NCI-H510A treated with DMSO at 0.1 percent for 48 hours (cell line): ENCODE measurements at places on chromosomes 16 and 17.

- no peak for DNase-seq
These were observed 34.8 kb downstream of the TMEM235 start for GRCh38 chr17:78266231-78266631.

- no peak for DNase-seq
These were observed 660 bp downstream of the RBBP6 start for GRCh38 chr16:24539850-24540601.

DNA sequence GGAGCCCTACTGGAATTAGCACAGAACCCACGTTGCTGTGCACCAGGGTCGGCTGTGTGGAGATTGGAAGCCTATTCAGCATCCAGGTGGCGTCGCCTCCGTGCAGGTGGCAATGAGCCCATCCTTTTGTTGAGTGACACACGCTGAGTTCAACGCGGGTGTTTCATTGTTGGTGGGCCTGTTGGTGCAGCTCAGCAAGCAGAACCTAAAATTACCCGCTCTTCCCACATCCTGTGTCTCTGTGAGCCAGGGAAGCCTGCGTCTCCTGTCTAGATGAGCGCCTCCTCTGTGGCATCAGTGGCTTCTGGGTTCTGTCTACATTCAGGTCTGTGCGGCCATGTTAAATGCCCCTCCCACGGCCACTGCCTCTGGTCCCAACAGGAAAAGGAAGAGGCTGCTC is 14.5 kb downstream of the CD2BP2 start:
- DNase-seq = no peak

DNA sequence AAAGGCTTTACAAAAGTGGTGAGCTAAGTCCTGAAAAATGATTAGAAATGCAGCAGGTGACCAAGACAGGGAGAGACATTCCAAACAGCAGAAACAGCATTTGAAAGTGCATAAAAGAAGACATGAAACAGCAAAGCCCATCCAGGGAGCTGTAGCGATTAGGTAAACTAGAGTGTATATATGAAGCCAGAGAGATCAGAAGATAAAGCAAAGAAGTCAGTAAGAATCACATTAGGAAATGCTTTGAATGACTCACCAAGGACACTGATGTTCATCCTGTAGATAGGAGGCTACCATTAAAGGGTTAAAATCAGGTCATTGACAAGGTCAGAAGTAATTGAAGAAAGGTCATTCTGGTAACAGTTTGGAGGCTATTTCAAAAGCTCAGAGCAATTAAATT is 27.6 kb upstream of the VAT1L start:
- no peak for DNase-seq

GRCh38 chr16:66596986-66597848 is 7.3 kb upstream of the CMTM3 start:
- no peak for DNase-seq

- DNase-seq = no peak
These were observed 6.0 kb downstream of the KRT15 start for GRCh38 chr17:41512546-41513167.

DNA sequence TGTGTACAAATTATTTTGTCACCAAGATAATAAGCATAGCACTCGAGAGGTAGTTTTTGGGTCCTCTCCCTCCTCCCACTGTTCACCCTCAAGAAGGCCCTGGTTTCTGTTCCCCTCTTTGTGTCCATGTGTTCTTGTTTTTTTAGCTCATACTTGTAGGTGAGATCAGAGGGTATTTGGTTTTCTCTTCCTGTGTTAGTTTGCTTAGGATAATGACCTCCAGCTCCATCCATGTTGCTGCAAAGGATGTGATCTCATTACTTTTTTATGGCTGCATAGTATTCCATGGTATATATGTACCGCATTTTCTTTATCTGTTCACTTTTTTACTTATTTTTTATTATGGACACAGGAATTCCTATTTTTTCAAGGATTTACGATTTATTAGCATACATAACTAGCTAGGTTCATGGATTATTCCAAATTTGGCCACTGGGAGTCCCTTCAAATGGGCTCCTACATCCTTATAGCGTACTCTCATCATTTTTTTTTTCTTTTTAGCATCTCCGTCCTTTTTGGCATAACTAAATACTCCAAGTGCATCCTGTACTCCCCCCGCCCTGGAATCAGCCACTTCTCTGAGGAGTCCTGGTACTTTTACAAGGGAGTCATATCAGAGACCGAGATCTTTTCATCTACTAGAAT is 7.3 kb downstream of the TADA2A start:
- no peak for DNase-seq

DNA sequence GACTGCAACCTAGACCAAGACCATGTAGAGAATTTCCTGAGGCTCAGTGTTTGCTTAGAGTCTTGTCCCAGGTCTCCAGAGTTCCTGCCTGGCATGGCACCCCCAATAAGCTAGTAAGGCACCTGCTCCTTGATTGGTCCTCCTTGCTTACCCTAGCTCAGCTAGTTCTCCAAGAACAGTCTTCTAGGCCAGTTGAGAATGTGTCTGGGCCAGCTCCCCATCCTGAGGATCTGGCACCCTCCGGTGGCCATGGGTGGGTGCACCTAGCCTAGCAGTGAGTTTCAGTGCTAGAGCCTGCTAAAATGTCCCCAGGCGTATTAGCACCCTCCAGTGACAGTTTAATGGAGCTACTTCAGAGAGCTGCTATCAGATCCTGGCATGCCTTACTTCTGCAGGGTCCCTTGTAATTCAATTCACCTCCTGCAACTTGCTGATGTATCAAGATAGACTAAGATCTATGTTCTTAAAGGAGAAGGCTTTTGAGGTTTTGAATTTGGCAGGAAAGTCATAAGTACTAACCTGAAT is 44.4 kb upstream of the MED13 start:
- DNase-seq = peak; percentile 74

DNA sequence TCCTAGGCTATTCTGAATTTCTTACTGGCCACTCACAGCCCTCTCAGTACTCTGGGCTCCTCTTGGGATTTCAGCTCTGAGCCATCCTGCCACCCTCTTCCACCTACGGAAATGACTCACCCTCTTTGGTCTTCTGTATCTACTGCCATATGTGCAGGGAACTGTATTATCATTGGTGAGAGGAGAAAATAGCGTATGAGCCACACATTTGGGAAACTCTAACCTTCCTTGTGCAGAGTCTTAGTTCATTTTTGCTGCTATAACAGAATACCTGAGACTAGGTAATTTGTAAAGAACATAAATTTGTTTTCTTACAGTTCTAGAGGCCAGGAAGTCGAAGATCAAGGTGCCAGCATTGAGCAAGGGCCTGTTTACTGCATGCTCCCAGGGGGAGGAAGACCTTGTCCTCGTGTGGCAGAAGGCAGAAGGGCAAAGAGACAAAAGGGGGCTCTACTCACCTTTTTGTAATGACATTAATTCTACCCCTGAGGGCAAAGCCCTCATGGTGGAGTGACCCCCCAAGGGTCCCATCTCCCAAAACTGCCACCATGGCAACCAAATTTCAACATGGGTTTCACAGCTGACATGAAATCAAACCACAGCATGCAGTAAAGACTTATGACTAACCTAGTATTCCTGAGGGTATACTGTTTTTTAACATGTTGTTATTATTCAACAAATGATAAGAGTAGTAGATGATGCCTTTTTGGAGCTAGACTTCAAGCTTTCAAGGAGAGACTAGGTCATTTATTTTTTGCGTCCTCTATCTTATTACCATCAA is 191.8 kb downstream of the PRKCA start:
- no peak for DNase-seq

GRCh38 chr17:1648173-1648962 is 1.3 kb downstream of the RILP start:
- DNase-seq = no peak

DNA sequence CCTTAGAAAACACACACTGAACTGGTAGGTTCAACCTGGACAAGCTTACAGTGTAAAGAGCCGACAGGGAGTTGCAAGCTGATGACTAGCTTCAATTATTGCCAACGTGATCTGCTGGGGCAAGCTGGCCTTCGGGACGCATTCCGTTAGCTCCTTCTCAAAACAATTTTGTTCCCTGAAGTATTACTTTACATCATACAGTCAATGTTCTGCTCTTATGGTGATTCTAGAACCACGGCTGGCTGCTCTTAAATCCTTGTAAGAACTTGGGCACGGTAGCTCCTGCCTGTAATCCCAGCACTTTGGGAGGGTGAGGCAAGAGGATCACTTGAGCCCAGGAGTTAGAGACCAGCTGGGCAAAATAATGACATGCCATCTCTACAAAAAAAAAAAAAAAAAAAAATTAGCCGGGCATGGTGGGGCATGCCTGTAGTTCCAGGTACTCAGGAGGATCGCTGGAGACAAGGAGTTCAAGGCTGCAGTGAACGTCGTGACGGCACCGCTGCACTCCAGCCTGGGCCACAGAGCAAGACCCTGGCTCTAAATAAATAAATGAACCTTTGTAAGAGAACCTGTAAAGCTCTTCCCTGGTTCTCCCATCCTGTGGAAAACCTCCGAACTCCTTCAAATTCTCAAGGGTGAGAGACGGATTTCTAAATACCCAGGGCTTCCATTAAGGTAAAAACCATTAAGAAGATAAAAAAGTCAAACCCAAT is 2.0 kb downstream of the CDIP1 start:
- DNase-seq = no peak

DNA sequence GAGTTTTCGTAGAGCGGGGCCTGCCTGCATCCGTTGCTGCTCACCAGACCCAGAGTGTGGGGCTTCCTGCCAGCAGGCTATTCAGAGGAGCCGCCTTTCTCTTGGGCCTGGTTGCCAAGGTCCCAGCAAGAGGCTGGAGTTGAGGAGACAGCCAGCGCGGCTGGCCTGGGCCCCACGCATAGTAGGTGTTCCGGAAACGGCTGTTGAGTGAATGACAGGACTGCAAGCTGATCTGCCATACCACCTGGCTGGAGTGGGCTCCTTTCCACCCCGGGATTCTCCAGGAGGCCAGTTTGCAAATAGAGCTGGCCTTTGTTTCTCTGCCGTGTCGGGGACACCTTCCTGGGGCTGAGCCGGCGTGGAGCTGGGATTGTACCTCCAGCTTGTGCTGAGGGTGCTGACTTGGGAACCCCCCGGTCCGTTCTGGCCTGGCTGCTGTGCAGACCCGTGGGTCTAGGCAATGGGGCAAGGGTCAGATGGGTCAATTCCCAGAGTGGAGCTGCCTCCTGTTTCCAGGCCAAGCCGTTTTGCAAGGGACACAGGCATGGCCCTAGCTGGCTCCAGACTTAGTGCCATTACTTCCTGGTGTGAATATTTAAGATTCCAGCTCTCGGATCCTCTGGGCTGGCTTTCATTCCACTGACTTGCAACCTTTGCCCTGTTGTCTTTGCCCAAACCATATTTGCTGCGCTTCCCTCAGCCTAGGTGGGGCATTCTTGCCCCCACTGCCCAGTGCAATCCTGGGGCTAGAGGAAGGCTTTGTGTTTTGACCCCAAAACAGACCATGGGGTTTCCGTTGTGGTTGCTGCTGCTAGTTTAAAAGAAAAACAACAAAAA is 68.8 kb downstream of the CMIP start:
- no peak for DNase-seq

DNA sequence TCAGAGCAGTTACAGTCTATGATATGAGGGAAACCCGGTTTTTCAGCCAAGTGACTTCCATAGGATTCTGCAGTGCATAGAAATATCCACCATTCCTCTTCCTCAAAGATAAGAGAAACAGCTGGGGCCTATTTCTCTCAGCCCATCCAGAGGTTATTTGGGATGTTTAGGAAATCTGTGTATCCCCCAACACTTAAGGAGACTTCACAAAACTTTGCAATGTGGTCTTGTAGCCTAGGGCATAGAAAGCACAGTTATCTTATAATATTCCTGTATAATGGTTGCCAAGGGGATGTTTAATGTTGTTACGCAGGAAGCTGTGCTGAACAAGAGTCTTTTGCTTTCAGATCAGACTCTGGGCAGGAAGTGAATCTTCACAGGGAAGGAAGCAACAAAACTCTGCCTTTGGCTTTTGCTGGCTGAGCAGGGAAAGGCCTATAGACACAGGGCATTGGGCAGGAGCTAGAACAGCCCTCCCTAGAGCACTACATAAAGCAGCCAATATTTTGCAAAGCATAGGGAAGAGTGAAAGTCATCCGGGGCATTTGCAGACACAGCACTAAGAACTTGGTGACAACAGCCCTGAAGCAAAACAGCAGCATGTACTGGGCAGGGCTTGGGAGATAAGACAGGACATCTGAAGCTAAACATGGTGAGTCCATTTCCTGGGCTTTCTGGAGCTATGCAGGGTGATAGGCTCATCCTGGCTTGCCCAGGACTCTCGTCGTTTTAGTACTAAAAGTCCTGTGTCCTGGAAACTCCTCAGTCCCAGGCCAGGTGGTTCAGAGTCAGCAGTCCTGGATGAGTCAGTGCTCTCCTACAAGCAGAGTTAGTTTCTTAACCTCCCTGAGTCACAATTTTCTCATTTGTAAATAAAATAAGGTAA is 18.7 kb upstream of the BEAN1 start:
- DNase-seq = no peak

DNA sequence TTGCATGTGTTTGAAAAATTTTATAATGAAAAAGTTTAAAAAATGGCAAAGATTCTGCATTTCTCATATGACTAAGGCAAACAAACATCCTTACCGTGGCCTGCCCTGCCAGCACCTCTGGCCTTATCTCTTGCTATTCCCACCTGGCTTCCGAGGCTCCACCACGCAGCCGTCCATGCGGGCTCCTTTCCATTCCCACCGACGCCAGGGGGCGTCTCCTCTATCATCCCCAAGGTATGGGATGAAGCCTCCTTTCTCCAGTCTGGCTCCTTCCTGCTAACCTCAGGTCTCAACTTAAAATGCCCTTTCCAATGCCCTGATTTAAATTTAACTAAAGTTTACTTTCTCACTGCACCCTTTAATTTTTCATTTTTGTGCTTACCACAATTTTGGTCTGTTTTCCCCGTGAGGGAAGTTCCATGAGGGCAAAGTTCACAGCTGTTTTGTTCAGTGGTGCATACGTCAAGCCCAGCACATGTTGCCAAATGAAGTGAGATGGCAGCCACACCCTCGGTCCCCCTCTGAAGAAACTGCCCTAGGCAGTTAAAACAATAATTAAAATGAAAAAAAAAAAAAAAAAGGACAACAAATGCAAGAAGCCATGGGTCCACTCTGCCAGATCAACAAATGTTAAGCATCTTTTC is 13.3 kb upstream of the SDK2 start:
- DNase-seq = peak; percentile 93

DNA sequence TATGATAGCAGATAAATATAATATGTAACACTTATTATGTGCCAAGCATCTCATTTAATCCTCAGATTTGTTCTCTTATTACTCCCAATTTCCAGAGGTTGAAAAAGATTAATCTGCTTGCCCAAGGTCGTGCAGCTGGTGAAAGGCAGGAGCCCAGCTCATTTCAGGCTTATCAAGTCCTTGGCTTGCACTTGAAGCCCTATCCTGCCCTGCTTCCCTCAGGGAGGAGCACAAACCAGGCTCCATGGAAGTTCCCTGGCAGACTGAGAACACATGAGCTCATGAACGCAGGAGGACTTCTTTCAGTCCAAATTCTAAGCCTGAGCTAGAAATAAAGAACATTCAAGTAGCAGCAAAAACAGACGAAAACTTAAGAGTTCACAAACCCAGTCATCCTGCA is 74.8 kb downstream of the USP31 start:
- DNase-seq = no peak

- DNase-seq = peak; percentile 60
These were observed 558 bp downstream of the B3GNT9 start for GRCh38 chr16:67150047-67150832.

- DNase-seq = no peak
These were observed 23.7 kb downstream of the CLEC3A start for GRCh38 chr16:78045865-78046581.
